ENCODE measurements at places on chromosomes 1 and 21.

- no peak for DNase-seq
These were observed 31.2 kb upstream of the CDC14A start for GRCh38 chr1:100321100-100321493.

DNA sequence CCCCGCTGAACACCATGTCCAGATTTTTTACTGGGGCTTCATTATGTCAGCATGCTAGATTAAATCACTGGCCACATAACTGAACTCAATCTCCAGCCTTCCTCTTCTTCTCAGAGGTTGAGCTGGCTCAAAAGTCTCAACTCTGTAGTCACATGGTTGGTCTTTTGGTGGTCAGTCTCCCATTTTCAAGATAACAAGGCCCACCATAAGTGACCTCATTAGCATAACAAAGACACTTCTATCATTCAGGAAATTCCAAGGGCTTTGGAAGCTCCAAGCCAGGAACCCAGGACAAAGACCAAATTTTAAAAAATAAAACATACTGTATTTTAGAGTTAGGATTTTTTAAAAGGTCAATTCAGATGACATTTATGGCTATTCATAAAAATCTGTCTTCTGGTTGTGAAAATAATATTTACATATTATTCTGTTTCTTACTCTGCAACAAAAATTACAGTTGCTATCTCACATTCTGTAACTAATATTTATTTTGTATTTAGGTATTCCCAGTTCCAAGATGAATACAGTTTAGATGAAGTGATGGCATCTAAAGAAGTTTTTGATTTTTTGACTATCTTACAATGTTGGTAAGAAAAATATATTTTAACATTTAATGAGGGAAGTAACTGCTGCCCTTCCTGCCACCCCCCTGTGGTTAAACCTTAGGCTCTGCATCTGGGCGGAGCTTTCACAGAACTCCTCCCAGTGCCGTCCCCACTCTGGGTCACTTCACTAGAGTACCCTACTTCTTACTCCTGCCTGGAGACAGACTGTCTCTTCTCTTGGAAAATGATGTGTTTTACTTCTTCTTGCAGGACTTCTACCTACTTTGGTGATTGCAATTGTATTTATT lies 49.3 kb downstream of the SCP2 start:
- DNase-seq: no peak

- no peak for DNase-seq
These were observed 286.8 kb upstream of the PLD5 start for GRCh38 chr1:242811092-242811840.

GRCh38 chr1:1255611-1256010 lies 9.1 kb upstream of the C1QTNF12 start:
- no peak for DNase-seq

DNA sequence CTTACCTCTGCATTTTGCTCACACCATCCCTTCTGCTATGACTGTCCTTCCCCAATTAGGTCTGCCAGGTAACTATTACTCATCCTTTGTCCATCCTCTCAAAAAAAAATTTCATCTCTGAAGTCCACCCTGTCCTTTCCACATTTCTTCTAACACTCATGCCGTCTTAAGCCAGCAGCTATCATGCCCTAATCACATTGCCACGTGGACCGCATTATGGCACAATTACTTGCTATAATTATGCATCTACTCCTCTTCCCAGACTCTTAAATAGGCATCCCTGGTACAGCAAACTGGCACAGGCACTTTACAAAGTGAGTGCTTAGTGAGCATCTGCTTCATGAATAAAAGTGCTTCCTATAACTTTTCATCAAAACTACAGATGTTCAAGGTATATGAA lies 295.4 kb upstream of the ESRRG start:
- no peak for DNase-seq

GRCh38 chr1:216785737-216786136 lies 62.5 kb upstream of the ESRRG start:
- DNase-seq: no peak

GRCh38 chr1:30596470-30596869 lies 126.9 kb downstream of the MATN1 start:
- DNase-seq: no peak

GRCh38 chr1:207893737-207894582 lies 17.0 kb downstream of the CD34 start:
- no peak for DNase-seq

DNA sequence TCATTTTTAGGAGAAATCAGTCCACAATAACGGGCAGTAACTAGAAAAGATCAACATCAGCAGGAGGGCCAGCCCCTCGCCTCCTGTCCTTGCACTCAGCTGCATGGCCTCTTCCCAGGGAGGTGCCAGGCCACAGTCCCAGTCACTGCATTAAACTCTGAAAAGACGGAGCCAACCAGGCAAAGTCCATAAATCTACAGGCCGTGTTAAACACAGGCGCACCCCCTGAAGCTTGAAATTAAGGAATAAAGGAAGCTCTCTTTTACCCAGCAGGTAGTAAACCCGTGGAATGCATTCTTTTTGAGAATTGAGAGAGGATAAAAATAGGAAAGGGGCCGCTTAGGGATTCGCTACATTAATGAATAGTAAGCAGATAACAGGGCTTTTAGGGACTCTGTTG lies 18.4 kb downstream of the H6PD start:
- no peak for DNase-seq

GRCh38 chr1:206722751-206723461 lies 38.2 kb downstream of the MAPKAPK2 start:
- DNase-seq: no peak

- no peak for DNase-seq
These were observed 113.9 kb downstream of the GRIK1 start for GRCh38 chr21:29825936-29826335.

- DNase-seq: no peak
These were observed 263.7 kb downstream of the PTPRU start for GRCh38 chr1:29500041-29500440.

DNA sequence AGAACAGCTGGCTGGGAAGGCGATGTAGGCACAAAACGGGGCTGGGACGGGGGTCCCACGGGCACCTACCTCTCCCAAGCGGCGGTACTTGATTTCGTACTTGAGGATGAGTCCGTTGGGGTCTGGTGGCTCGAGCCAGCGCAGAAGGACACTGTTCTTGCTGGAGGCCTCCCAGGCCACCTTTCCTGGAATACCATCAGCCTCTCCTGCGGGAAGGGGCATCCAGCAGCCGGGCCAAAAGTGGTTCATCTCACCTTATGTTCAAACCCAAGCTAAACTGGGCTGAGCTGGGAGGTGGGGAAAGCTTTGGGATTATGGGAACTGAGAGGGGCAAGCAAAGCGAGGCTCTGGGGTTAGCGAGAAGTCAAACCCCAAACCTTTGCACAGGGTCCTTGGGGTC lies 14.3 kb downstream of the INSRR start:
- DNase-seq: no peak

DNA sequence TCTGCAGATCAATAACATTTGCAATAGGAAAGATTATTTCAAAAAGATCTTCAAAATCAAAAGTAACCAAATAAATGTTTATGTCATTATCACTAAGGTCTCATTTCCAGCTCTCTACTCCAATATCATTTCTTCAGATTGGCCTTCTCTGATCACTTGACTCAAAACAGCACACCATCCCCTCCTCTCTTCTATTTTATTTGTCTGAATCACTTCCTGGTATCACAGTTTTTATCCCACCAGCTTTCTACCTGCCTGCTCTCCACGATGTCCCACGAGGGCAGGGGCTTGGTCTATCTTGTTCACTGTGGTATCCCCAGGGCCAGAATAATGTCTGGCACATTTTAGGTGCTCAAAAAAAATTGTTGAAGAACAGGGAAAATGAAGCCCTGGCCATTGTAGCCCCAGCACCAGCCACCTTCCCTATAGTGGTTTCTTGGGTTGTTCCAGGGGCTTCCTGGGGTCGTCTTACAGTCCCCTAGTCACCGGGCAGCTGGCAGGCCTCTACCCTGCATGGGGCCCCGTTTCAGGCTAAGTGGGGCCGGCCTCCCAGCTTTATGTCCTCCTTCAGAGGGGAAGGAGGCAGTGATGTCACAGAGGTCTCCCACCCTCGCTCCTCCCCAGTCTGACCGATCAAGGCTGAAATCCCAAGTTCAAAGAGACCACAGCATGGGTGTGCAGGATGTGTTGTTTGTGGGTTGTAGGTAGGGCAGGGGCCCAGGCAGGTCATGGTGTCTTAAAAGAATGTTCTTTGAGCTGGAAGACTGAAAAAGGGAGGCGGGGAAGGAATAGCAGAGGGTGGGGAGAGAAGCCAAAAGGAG lies 3.5 kb upstream of the PADI1 start:
- DNase-seq: no peak

- no peak for DNase-seq
These were observed 108.0 kb downstream of the HMGB4 start for GRCh38 chr1:33971913-33972312.

GRCh38 chr1:109658533-109659042 lies 2.7 kb downstream of the GSTM4 start:
- DNase-seq: no peak

- DNase-seq: no peak
These were observed 664.1 kb upstream of the CAMK1G start for GRCh38 chr1:208919371-208919770.

- DNase-seq: no peak
These were observed 135.5 kb upstream of the ERRFI1 start for GRCh38 chr1:8161546-8162105.

DNA sequence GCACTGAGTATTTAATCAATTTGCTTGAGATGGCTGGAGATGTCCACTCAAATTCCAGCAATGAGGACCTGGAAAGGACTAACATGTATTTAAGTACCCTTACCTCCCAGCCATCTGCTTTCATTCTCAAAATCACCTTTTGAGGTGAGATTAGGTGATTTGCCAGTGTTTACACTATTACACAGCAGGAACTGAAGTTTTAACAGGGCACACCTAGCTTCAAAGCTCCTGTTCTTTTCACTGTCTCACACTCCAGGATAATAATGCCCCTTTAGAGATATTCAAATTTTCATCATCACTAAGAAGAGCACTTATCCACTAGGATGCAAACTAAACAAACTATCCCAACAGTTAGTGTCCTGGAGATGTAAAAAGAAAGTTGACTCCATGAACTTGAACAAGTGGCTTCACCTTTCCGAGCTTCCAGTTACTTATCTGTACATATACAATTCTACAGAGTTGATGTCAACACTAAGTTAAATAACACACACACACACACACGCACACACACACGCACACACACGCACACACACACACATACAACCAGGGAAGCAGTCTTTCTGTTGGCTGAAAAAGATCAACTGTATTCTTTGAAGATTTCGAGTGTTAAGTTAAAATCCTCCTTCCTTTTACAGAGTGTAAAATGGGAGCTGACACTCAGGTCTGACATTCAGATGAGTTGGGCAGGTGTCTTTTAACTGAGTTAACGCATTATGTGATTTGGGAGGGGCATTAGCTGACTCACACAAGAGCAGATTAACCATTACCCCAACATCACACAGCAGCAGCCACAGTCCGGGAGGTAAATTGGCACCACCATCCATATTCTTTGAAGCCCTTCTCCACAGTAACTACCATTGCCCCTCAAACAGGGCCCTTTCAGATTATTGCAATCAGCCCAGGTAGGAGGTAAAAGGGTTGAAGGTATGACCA lies 15.5 kb upstream of the JAK1 start:
- DNase-seq: no peak

DNA sequence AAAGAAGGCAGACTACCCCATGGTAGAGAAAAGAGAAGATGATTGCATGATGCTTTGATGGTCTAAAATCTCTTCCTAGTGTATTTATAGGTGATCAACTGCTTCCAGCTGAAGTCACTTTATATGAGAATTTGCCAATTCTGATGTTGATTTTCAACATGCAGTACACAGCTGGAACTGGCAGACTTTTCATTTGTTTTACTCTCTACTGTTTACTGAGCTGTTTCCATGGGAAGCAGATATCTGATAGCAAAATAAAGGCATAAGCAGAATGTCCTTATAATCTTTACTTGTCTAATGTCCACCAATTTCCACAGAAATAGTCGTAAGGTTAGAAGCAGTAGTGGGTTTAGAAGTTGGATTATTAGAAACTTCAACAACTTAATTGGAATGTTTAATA lies 74.9 kb downstream of the SYDE2 start:
- no peak for DNase-seq

- DNase-seq: no peak
These were observed 25.0 kb upstream of the POU3F1 start for GRCh38 chr1:38071312-38072256.

DNA sequence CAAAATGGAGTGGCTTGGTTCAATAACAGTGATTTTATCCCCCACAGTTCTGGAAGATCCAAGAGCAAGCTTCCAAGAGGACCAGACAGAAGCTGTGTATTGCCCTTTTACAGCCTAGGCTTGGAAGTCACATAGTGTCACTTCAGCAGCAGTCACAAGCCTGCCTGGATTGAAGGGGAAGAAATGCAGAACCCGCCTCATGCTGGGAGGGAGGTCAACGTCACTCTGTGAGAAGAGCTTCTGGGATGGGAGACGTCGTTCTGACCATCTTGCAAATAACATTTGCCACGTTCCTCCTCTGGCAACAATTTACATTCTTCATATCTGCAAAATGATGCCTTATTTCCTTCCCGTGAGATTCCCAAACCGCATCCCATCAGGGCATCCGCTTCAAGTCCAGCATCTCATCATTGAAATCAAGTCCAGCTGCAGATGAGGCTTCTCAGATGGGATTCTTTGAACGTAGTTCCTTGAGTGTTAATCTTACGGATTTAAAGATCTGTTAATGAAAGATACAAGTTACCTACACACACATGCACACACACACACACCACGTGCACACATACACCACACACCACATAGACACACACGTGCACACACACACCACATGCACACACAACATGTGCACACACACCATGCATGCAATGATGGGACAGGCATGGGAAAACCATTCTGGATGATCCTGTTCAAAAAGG lies 23.9 kb upstream of the KIF1B start:
- no peak for DNase-seq

GRCh38 chr1:42757892-42758275 lies 8.9 kb downstream of the P3H1 start:
- no peak for DNase-seq
